ENCODE measurements at places on chromosomes 2 and 18. TPM values are rescaled to one million over a fixed set of nuclear protein-coding genes. Genes with fewer than 3 reads are reported as not detected.

- H3K27me3 ChIP-seq = no peaks in the 10 kb centered on the region
- no peaks in the 10 kb centered on the region for H3K36me3 ChIP-seq
- H3K27ac ChIP-seq = no peak overlapping the region
These were observed 18.2 kb downstream of the CYBRD1 start for GRCh38 chr2:171540437-171540836.

- H3K36me3 ChIP-seq = no peaks in the 10 kb centered on the region
- no peaks in the 10 kb centered on the region for H3K4me1 ChIP-seq
- H3K4me3 ChIP-seq = no peak overlapping the region
- no peak overlapping the region for H3K27ac ChIP-seq
- peaks cover 36% of the 10 kb centered on the region for H3K27me3 ChIP-seq
- no peak for DNase-seq
These were observed 360.8 kb downstream of the TNS1 start for GRCh38 chr2:217641960-217642359.

- no peak overlapping the region for H3K27ac ChIP-seq
- H3K4me1 ChIP-seq = peaks cover 9% of the 10 kb centered on the region
- H3K27me3 ChIP-seq = no peaks in the 10 kb centered on the region
These were observed 106.6 kb downstream of the MAP4K4 start for GRCh38 chr2:101803945-101804696.

GRCh38 chr18:31772699-31773098, 12.0 kb upstream of the SLC25A52 start:
- no peaks in the 10 kb centered on the region for H3K27me3 ChIP-seq
- no peak overlapping the region for H3K4me3 ChIP-seq
- H3K36me3 ChIP-seq = no peaks in the 10 kb centered on the region

Gene SPRED2
- 62.6 TPM for total RNA-seq

DNA sequence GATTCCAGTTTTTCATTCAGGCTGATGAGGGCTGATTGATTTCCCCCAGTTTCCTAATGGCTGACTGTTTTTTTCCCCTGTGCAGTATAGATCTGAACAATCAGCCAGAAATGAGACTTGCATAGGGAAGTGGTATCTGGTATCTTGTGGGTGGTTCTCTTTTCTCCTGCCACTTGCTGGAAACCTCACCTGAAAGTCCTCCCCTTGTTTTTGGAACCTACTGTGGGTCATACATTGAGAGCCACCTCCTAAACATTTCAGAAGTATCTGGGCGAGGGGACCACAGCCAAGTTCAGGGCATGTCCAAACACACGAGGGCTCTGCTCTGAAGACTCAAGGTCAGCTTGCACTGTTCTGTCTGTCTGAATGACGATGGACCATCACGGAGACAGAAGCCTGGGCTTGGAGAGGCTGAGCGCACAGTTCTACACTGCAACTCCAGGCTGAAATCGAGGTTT, 19.3 kb downstream of the ALPK2 start:
- H3K36me3 ChIP-seq = no peaks in the 10 kb centered on the region
- DNase-seq = no peak
- H3K27ac ChIP-seq = no peak overlapping the region
- H3K27me3 ChIP-seq = no peaks in the 10 kb centered on the region

Gene OTOF
- 0.10 TPM for total RNA-seq

DNA sequence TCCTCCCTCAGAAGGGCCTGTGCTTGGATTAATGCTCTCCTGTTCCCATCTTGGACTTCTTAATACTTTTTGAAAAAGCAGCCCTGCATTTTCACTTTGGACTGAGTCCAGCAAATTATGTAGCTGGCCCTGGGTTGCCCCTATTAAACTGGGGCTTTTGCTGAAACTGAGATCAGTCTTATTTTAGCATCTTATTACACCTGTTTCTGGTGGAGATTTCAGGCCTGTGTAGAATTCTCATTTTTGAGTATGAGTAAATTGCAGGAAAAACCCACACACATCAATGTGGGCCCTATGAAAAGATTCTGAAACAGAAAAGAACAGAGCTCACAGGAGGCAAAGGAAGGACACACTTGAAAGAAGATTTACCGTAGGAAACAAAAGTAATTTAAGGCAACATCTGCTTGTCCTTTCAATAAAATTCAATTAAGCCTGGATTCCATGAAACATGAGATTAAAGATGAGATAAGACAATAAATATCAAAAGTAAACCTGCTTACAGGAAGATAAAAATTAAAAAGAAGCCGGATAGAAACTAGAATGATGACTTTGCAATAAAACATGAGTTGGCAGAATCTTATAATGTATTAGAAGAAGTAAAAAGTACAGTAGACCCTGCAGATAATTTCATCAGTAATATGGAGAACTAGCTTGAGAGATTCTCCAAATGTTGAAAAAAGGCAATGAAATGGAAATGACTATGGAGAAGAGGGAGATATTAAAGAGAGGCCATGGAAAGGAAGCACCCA, 90.7 kb upstream of the GCFC2 start:
- H3K4me1 ChIP-seq = no peaks in the 10 kb centered on the region
- no peak overlapping the region for H3K4me3 ChIP-seq

GRCh38 chr18:8689517-8689916, 15.8 kb upstream of the MTCL1 start:
- no peak overlapping the region for H3K4me3 ChIP-seq
- H3K27ac ChIP-seq = no peak overlapping the region
- no peaks in the 10 kb centered on the region for H3K4me1 ChIP-seq
- H3K27me3 ChIP-seq = no peaks in the 10 kb centered on the region

- H3K27ac ChIP-seq = no peak overlapping the region
- no peaks in the 10 kb centered on the region for H3K36me3 ChIP-seq
- no peak for DNase-seq
- no peak overlapping the region for H3K4me3 ChIP-seq
- no peaks in the 10 kb centered on the region for H3K27me3 ChIP-seq
- H3K4me1 ChIP-seq = no peaks in the 10 kb centered on the region
These were observed 74.9 kb downstream of the ANTXR1 start for GRCh38 chr2:69087912-69088240.

GRCh38 chr2:42364658-42365057, 3.6 kb upstream of the COX7A2L start:
- peaks cover 7% of the 10 kb centered on the region for H3K4me1 ChIP-seq
- no peaks in the 10 kb centered on the region for H3K36me3 ChIP-seq
- no peak overlapping the region for H3K4me3 ChIP-seq
- no peak overlapping the region for H3K27ac ChIP-seq

Gene INO80B
- total RNA-seq = 24.0 TPM

GRCh38 chr2:75500633-75501032, 60.1 kb downstream of the EVA1A start:
- no peaks in the 10 kb centered on the region for H3K36me3 ChIP-seq
- H3K27ac ChIP-seq = no peak overlapping the region
- H3K27me3 ChIP-seq = no peaks in the 10 kb centered on the region
- H3K4me1 ChIP-seq = no peaks in the 10 kb centered on the region
- no peak for DNase-seq

GRCh38 chr2:99507937-99508818, 18.4 kb upstream of the REV1 start:
- no peak overlapping the region for H3K27ac ChIP-seq
- H3K27me3 ChIP-seq = no peaks in the 10 kb centered on the region
- H3K4me1 ChIP-seq = peaks cover 18% of the 10 kb centered on the region
- DNase-seq = no peak
- no peak overlapping the region for H3K4me3 ChIP-seq

DNA sequence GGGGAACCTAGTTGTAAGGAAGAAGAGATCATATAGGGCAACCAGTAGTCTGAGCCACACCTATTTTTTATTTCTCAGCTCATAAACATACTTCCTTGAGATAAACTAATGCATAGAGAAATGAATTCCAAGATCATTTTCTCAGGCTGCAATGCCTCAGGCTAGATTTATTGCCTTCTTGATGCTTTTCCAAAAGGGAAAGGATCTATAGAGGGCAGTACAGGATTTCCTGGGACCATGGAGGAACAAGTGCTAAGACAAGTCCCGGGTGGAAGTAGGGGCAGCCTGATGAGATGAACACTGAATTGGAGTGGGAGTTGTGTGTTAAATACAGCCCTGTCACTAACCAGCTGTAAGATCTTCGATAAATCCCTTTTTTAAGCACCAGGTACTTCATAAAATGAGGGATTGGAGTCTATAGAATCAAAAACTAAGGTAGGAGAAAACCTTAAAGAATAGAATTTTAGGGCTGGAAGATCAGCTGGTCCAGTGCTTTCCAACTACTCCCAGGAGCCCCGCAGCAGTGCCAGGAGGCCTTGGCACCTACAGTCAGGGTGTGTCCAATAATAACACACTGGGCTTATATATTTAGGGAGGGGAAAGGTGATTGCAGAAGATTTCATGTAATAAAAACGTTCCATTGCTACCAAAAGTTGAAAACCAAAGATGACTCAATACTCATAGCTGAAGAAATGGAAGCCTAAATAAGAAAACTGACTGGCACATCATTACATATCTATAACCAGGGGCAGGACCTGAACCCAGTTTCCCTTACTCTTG, 58.1 kb downstream of the SERTAD2 start:
- peak; percentile 27 for DNase-seq
- H3K4me1 ChIP-seq = no peaks in the 10 kb centered on the region
- no peak overlapping the region for H3K4me3 ChIP-seq
- no peak overlapping the region for H3K27ac ChIP-seq

- no peak for DNase-seq
- H3K27ac ChIP-seq = no peak overlapping the region
- H3K4me1 ChIP-seq = no peaks in the 10 kb centered on the region
These were observed 517.9 kb downstream of the PLCL1 start for GRCh38 chr2:198322275-198322674.

Gene CD8A
- 0.76 TPM for total RNA-seq

DNA sequence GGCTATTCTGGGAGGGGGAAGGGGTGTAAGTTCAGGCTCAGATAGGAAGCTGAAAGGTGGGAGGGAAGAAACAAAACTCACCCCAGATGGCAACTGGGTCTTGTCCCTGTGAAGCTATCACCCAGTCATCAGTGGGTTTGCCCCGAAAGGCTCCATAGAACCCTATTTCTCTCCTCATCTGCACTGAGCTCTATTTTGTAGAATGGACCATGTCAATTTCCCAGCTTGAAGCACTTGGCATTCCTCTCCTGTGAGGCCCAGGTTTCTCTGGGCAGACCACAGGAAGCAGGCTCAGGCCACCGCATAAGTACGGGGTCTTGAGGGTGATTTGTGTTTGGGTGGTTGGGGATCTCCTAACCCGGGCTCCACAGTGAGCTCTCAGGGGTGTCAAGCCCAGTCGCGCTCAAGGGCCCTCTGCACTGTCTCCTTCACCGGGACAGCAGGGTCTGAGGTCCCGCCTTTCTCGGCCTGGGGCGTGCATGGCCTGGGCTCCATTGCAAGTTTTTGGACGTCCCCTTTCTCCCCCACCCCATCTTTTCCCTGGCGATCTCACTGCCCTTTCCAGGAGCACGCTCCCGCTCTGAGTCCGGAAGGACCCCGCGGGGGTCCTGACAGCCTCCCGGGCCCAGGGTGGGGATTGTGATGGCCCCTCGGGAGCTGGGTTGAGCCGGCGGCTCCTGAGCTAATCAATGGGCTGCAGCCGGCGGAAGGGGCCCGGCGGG, 27.3 kb upstream of the NOTO start:
- no peaks in the 10 kb centered on the region for H3K27me3 ChIP-seq
- no peaks in the 10 kb centered on the region for H3K36me3 ChIP-seq
- no peak overlapping the region for H3K27ac ChIP-seq
- no peak for DNase-seq

- no peak overlapping the region for H3K4me3 ChIP-seq
- H3K36me3 ChIP-seq = no peaks in the 10 kb centered on the region
- H3K27me3 ChIP-seq = no peaks in the 10 kb centered on the region
- no peak overlapping the region for H3K27ac ChIP-seq
- DNase-seq = no peak
- no peaks in the 10 kb centered on the region for H3K4me1 ChIP-seq
These were observed 2031.3 kb upstream of the CELF4 start for GRCh38 chr18:39596891-39597290.

GRCh38 chr18:48753691-48754090, 197.1 kb downstream of the SMAD7 start:
- no peak overlapping the region for H3K4me3 ChIP-seq
- no peaks in the 10 kb centered on the region for H3K27me3 ChIP-seq
- DNase-seq = no peak
- H3K27ac ChIP-seq = no peak overlapping the region
- no peaks in the 10 kb centered on the region for H3K36me3 ChIP-seq
- H3K4me1 ChIP-seq = no peaks in the 10 kb centered on the region

- no peak for DNase-seq
- peaks cover 10% of the 10 kb centered on the region for H3K4me1 ChIP-seq
- no peaks in the 10 kb centered on the region for H3K27me3 ChIP-seq
- H3K36me3 ChIP-seq = no peaks in the 10 kb centered on the region
- H3K27ac ChIP-seq = no peak overlapping the region
These were observed 5.4 kb upstream of the RNASEH1 start for GRCh38 chr2:3563521-3563976.

GRCh38 chr2:12686708-12687283, 29.9 kb upstream of the TRIB2 start:
- no peak overlapping the region for H3K27ac ChIP-seq
- H3K27me3 ChIP-seq = peaks cover 7% of the 10 kb centered on the region

DNA sequence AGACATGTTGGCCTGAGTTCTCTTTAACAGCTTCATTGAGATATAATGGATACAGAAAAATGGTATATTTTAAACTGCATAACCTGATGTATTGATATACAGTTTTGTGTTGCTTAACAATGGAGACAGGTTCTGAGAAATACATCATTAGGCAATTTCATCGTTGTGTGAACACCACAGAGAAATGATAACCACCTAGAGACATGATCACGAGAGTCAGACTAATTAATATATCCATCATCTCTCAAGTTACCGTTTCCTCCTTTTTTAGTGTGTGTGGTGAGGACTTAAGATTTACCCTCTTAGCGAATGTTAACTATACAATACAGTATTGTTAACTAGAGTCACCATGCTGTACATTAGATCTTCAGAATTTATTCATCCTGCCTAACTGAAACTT, 178.1 kb downstream of the FMNL2 start:
- H3K27me3 ChIP-seq = no peaks in the 10 kb centered on the region
- H3K4me3 ChIP-seq = no peak overlapping the region

GRCh38 chr18:53033128-53033527, 693.1 kb downstream of the DCC start:
- H3K27me3 ChIP-seq = no peaks in the 10 kb centered on the region
- H3K36me3 ChIP-seq = no peaks in the 10 kb centered on the region
- no peak overlapping the region for H3K27ac ChIP-seq
- no peak overlapping the region for H3K4me3 ChIP-seq

DNA sequence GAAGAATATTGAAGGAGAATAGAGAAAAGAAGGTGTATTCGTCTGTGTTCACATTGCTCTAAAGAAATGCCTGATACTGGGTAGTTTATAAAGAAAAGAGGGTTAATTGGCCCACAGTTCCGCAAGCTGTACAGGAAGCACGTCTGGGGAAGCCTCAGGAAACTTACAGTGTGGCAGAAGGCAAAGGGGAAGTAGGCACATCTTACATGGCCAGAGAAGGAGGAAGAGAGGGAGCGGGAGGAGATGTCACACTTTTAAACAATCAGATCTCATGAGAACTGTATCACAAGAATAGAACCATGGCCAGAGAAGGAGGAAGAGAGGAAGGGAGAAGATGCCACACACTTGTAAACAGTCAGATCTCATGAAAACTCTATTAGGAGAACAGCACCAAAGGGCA, 159.6 kb upstream of the TPO start:
- no peak overlapping the region for H3K4me3 ChIP-seq
- H3K36me3 ChIP-seq = no peaks in the 10 kb centered on the region
- DNase-seq = no peak
- no peaks in the 10 kb centered on the region for H3K4me1 ChIP-seq
- no peak overlapping the region for H3K27ac ChIP-seq
